ENCODE measurements at places on chromosomes 4 and X.

- no peak for DNase-seq
These were observed 60.6 kb downstream of the TNIP2 start for GRCh38 chr4:2695346-2696060.

DNA sequence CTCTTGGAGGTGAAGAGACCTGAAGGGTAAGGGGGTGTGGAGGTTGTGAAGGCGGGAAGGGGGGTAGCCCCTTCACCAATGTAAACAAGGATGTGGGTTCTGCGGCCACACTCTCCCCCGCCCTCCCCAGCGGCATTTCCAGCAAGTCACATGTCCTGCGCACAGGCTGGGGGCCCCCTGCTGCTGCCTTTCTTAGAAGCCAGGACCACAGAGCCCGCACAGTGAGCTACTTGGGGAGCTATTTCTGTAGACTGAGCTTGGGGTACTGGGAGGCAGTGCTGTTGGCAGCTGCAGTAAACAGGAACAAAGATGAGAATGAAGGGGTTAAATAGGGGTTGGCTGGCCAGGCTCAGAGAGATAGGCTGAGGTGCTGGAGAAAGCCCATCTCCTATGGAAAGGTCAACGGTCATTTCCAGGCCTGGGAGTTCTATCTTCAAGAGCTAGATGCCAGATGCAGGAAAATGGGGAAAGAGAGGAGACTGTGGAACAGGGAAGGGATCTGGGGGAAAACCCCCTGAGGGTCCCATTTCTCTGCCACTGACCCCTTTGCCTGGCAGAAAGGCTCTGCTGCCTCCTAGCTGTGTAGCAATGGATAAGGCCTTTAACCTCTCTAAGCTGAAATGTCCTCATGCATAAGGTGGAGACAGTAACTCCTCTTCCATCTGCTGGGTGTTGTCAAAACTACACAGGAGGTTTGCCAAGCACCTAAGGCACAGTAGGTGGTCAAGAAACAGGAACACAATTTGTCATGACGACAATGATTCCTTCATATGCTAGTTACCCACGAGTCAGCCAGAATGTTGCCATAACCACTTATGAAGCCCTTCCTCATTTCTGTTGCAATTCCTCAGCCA lies 18.5 kb upstream of the PIM2 start:
- peak; percentile 66 for DNase-seq

DNA sequence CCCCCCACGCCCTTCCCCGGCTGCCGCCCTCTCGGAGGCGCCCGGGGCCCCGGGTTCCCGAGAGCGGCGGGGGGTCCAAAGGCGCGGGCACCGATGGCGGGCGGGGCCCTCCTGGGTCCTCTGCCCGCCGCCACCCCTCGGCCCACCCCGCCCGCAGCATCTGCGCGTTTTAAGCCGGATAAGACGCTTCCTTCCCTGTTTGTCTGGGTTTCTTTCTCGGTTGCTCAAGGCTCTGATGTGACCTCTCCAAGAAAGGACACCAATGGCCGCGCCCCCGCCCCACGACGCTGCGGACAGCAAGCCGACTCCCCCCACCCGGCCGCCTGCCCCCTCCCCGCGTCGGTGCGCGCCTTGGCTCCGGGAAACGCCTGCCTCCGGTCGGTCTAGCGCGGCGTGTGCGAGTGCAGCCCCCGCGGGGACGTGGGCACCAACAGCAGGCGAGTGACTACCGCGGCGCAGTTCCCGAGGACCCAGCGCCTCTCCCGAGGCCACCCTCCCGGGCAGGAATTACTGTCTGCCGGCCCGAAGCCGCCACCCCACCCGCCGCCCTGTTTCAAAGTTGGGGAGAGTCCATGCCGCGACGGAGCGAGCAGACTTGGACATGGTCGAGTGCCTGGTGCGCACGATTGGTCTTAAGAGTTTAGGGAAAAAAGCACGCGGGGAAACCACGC lies 21.1 kb upstream of the HMX1 start:
- DNase-seq, result no peak

- no peak for DNase-seq
These were observed 38.9 kb downstream of the STARD8 start for GRCh38 chrX:68686097-68686977.

DNA sequence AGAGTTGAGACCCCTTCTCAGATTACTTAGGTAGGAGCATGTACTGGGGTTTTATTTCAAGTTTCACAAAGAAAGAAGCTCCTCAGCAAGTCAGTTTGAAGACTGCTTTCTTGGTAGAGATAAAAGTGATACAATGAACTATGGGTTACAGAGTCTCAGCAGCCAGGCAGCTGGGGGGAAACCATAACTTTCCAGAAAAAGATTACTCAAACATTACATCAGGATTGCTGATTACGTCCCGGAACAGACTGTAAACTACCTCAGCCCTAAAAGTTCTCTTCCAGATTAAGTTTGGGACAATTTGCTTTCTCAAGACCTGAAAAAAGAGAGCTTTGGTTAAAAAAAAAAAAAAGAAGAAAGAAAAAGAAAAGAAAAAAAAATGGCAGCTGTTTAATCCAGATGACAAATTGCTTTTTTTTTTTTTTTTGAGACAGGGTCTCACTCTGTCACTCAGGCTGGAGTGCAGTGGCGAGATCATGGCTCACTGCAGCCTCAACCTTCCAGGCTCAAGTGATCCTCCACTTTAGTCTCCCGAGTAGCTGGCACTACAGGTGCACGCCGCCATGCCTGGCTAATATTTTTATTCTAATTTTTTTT lies 16.6 kb downstream of the SAT1 start:
- no peak for DNase-seq

GRCh38 chr4:102180046-102180445 lies 165.2 kb downstream of the SLC39A8 start:
- DNase-seq, result no peak

DNA sequence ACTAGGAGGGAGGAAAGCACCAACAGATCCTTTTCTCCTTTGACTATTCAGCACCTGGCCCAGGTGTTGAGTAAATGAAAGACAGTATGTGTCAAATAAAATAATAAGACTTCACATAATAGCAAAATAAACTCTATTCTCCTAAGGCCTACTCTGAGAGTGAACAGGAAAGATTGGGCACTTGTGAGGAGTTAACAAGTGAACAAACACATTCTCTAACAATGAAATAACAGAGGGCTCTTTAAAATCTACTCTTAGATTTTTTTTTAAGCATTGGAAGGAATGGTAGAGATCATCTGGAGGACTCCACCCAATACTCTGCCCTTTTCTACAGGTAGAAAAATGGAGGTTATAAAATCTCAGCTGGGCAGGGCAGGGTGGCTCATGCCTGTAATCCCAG lies 39.1 kb upstream of the NOCT start:
- no peak for DNase-seq

- DNase-seq, result no peak
These were observed 551 bp upstream of the ARX start for GRCh38 chrX:25016361-25016671.

DNA sequence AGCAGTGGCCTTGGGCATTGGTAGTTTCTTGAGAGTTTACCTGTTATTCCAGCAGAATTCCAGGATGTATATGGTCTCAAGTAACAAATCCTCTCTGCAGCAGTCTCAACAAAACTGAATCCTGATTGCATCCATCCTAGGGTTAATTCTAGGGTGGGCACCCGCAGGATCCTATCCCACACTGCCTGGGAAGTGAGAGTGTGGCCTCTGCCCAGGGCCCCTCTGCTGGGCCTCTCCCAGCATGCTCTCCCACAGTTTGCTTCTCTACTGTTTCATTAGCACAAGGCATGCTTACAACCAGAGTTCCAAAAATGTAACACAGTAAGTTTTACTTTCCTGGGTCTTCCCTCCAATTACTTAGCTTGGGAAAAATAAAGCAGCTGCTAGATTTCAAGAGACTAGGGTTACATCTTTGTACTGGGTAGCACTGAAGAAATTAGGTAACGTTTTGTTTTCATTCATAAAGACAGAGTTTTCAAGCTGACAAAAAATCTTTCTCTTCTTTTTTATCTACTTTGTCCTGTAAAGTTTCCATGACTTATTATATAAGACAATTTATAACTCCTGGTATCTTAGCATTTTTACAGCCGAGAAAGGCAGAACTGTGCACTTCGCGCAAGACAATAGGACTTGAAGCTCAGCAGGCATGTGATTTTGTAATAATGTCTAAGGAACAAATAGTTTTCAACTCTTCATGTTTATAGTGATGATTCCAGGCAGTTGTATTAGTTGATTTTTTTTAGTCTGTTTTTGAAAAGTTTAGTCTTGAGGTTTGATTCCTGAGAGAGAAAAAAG lies 131.2 kb upstream of the PCDH18 start:
- DNase-seq, result no peak

- DNase-seq, result no peak
These were observed 302.6 kb downstream of the PPP3CA start for GRCh38 chr4:101044766-101045165.

DNA sequence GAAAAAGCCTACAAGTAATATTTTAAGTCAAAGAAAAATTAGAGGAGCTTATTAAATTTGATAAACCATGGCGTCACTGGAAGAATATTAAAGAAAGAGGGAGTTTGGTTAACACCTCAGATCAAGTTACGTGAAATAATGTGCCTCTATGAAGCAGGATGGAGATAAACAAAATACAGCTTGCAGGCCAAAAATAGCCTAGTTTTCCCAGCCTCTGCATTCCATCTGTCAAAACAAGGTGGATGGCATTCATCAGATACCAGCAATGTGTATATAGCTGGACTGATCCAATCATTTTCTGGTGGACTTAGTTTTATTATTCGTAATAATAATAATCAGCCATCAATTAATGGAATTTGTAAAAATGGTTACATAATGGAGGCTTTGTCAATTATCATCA lies 230.7 kb downstream of the NR3C2 start:
- no peak for DNase-seq

DNA sequence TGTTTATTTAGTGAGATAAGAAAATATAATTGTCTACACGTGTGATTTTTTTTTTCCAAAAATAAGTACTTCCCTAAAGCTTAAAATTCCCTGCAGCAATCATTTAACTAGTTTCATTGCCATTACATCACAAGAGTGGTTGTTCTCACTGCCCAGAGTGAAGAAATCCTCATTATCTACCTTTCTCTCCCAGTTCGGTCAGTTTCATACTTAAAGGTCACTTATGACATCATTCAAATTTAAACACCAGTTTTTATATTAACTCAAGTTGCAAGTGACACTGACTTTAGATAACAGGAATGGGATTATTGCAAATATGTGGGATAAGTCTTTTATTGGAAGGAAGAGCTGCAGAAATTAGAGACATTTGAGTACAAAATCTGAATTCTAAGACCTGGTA lies 1699.8 kb upstream of the IGFBP7 start:
- DNase-seq, result no peak

DNA sequence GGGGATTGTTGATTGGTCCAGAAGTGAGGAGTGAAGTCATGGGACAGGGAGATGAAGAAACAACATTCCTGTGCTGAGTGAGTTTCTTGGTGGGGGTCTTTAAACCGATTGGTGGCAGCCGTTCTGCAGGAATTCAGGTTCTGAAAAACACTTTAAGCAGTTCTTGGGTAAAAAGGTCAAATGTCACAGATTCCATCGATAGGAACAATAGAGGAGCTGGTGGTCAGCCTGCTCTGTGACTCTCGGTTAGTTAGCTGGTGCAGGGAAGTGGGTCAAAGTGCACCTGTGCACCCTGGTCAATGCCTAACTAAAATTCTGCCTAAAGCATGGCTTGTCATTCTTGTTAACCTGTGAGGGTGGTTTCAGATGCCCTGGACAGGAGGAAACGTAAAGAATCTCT lies 34.6 kb upstream of the MGST2 start:
- DNase-seq, result no peak

GRCh38 chrX:138986866-138987265 lies 275.3 kb upstream of the FGF13 start:
- DNase-seq, result no peak

GRCh38 chr4:7694324-7694723 lies 245.3 kb downstream of the AFAP1 start:
- DNase-seq, result no peak

DNA sequence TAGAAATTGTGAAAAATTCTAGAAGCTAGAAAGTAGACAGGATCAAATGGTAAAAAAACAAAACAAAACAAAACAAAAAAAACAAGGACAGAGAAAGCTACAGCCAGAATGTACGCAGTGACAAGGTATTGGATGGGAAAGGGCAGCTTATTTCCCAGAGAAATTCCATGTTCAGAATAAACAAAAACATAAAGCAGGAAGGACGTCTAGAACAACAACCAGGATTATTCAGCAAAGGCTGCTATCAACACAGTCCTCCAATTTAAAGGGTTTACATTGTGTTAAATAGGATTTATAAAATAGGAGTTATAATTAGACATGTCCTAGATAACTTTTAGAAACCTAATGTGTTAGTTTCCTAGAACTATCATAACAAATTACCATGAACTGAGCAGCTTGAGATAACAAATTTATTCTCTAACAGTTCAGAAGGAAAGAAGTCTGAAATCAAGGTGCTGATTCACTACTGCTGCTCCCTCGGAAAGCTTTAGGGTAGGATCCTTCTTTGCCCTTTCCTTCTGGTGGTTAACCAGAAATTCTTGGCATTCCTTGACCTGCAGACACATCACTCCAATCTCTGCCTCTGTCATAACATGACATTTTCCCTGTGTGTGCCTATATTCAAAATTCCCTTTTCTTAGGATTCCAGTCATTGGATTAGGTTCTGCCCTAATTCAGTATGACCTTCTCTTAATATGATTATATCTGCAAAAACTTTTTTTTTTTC lies 175.6 kb downstream of the SNCA start:
- DNase-seq, result no peak

DNA sequence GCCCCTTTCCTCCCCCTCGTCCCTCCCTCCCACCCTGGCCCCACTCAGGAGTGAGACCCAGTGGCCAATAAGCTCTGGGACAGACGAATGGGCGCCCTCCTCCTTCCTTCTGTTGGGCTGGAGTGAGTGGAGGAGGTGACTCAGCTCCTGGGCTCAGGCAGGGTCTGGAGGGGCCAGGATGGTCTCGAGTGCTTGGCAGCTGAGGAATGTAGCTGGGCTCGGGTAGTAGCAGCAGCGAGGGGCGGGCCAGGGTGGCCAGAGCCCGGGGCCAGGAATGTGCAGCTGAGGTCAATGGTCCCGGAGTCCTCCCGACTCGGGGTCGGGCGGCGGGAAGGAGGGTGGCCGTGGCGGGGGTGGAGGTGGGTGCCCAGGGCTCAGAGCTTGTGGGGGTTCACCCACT lies 15.0 kb downstream of the G6PD start:
- no peak for DNase-seq

- DNase-seq, result no peak
These were observed 24.6 kb downstream of the TRO start for GRCh38 chrX:54945224-54945623.

DNA sequence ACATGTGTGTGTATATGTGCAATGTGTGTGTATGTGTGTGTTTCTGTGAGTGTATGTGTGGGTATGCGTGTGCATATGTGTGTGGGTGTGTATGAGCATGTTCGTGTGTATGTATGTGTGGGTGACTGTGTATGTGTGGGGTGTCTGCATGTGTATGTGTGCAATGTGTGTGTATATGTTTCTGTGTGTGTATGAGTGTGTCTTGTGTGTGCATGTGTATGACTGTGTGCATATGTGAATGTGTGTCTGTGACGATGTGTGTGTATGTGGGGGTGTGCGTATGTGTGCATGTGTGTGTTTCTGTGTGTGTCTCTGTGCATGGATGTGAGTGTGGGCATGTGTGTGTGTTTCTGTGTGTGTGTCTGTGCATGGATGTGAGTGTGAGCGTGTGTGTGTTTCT lies 4.2 kb upstream of the ATP2B3 start:
- no peak for DNase-seq

DNA sequence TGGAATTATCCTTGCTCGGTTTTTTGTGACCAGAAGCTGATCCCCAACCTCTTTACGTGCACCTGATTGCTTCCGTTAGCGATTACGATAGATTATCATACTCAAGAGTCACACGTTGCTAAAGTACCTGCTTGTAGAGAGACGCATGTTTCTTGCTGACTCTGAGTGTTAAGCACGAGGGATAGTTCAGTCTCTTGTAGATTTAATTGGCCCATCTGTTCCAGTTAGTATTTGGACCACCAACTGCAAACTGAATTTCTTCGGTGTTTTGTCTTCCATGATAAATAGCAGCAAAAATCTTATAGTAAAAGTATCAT lies 516 bp upstream of the COX18 start:
- DNase-seq, result no peak

All from ureter (tissue), 1 donor.